HT-29 (cell line): ENCODE measurements at places on chromosomes 4 and X. TPM values are rescaled to one million over a fixed set of nuclear protein-coding genes. Genes with fewer than 3 reads are reported as not detected.

HDAC6 gene
- total RNA-seq, result 60.6 and 65.2 TPM in 2 replicates

TRIM60 gene
- not detected in 2 replicates for total RNA-seq

PLXNB3 gene
- 7.0 and 10.3 TPM in 2 replicates for total RNA-seq

IBSP gene
- not detected in 2 replicates for total RNA-seq

EPGN gene
- 0.26 TPM in 1 of 2 replicates, not detected in the other for total RNA-seq

LRP2BP gene
- 0.13 and 0.61 TPM in 2 replicates for total RNA-seq

BST1 gene
- not detected in 2 replicates for total RNA-seq

PAPSS1 gene
- total RNA-seq, result 23.4 and 23.9 TPM in 2 replicates

CLGN gene
- total RNA-seq, result 0.05 TPM in 1 of 2 replicates, not detected in the other

DAPP1 gene
- total RNA-seq, result 2.5 and 3.8 TPM in 2 replicates

ZNF827 gene
- 4.8 and 10.6 TPM in 2 replicates for total RNA-seq

BCLAF3 gene
- total RNA-seq, result 2.6 and 2.8 TPM in 2 replicates

SLAIN2 gene
- total RNA-seq, result 9.4 and 18.8 TPM in 2 replicates
